ENCODE measurements at places on chromosomes 1 and 21.

DNA sequence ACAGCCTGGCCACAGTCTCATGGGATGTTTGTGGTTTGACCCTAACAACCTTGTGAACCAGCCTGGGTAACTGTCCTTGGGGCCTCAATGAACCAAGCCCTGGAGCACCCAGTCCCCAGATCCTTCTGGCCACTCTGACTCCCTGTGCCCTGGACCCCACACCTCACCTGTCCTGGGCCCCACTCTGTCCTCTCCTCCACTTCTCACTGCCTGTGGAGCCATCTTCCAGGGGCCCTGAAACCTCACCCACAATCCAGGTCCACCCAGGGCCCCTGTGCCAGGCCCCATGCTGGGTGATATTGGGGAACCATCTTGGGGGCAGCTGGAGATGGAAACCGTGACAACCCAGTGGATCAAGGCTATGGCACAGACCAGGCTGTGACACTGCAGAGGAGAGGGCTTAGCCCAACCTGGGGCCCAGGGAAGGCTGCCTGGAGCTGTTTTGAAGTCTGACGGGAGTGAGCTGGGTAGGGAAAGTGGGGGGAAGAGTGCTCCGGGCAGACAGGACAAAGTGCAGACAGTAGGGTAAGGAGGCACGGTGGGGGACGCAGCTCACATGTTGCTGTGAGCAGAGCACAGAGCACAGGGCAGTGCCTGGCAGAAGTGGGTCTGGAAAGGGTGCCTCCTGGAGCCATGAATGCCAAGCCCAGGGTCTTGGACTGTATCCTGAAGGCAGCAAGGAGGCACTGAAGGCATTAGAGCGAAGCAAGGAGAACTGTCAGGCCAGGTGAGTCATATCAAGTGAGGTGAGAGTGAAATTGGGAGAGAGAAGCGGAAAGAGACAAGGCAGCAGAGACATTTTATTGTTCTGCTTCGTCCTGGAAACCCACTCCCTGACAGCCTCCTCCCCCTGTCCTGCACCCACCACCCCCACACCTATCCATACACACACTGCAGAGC, 12.1 kb upstream of the LRP8 start:
- ATAC-seq, result no peak

DNA sequence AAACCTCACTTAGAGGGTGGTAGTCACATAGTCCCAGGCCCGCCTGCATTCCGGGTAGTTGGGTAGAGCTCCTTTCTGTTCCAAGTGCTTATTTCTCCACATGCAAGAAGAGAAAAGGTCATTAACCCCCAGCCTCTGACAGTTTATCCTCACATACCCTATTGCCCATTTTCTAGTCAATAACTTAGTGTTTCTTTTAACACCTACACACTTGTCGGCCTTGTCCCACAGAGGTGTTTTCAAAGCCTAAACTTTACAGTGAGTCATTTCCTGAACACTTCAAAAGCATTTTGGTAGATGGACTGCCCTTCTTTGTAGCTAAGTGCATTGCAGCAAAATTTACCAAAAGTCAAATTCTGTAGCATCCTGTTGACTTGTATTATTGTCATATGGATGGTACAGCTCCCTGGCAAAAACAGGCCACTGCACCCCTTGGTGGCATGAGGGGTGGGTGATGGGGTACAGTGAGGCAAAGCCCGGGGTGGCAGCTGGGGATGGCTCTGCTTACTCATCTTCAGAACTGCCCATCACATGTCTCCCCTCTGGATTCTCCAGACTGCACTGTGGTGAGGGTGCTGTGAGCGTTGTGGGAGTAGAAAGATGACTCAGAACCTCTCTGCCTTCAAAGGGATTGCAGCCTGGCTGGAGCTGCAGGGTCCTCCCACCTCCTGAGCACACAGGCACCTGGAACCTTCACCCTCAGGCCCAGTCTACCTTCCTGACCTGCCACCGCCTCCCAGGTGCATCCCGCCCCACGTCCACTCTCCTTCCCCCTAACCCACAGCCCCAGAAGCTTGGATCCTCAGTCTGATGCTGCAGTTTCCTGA, 45.8 kb upstream of the DMRTB1 start:
- peak; percentile 69 for ATAC-seq

GRCh38 chr1:162487241-162487640, 10.4 kb upstream of the UHMK1 start:
- no peak for ATAC-seq

GRCh38 chr21:30831194-30831765, 1.7 kb upstream of the KRTAP7-1 start:
- no peak for ATAC-seq

GRCh38 chr1:202585590-202585933, 124.7 kb downstream of the SYT2 start:
- no peak for ATAC-seq

- no peak for ATAC-seq
Measured at GRCh38 chr21:34184232-34184631, 110.9 kb downstream of the MRPS6 start.

- peak; percentile 99 for ATAC-seq
Measured at GRCh38 chr1:147225193-147225730, at the start of gene FMO5. TSS of gene FMO5 (minus strand) at chr1:147225339. CDS start at chr1:147225029, 310 bp downstream.

DNA sequence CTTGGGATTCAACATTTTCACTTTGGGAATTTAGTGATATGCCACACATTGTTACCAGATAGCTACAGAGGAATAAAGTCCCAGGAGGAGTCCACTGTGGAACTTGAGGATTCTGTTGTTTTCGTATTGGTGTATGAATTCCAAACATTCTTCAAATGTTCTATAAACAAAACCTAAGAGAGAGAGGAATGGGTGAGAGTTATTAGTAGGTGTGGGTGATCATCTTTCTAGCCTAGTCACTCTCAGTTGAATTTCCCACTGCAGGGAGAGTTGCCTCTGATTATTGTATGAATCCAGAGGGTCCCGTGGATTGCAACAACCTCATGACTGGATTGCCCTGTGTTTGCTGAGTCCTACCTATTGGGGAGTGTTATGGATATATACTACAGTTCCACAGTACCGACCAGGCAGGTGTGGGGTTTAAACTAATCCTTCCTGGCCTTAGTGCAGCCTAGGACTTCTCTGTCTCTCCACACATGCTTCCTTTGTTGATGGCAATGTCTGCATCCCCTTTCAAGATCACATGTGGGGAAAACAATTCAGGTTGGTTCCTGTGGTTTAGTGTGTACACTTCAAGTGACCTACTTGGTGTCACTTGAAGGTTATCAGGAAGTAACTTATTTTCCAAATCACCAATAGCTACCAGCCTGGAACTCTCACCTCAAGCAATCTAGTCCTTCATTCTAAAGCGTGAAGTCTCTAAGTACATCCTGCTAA, 91.8 kb downstream of the ADCY10 start:
- ATAC-seq, result no peak

DNA sequence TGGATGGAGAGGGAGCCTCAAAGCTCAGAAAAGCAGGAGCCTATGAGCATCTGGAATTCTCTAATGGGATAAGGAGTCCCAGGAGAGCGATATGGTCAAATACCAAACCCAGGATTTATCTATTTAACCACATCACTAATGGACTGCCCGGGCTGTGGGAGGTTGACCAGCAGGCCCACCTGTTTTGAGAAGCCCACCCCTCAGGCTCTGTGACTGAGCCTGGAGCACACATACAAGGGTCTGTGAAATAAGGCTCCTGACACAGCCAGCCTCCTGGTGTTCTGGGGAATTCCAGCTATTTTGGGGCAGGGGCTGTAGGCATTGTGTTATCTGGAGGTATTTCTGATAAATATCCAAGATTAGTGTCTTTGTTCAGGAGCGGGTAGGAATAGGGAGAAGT, 132.0 kb upstream of the C1orf21 start:
- ATAC-seq, result no peak

- no peak for ATAC-seq
Measured at GRCh38 chr1:187185389-187185788, 356.6 kb downstream of the PLA2G4A start.

GRCh38 chr1:12511128-12511484, 106.9 kb downstream of the DHRS3 start:
- ATAC-seq, result no peak

Measured in SK-N-SH treated with all-trans-retinoic acid at 6 μM for 48 hours (cell line).